Kidney (tissue), 22 donors: ENCODE measurements at places on chromosomes 16 and 17. TPM values are rescaled to one million over a fixed set of nuclear protein-coding genes. Genes with fewer than 3 reads are reported as not detected.

KRT9 gene
- total RNA-seq = not detected

HEATR9 gene
- total RNA-seq = 0.16 TPM

GRCh38 chr16:71552698-71553503 is 24.0 kb downstream of the TAT start:
- no peak for DNase-seq
- H3K4me1 ChIP-seq = no peaks in the 10 kb centered on the region
- H3K27me3 ChIP-seq = no peaks in the 10 kb centered on the region
- no peaks in the 10 kb centered on the region for H3K36me3 ChIP-seq
- no peak overlapping the region for H3K4me3 ChIP-seq

RNF222 gene
- not detected for total RNA-seq

TEX19 gene
- total RNA-seq = not detected

- H3K27me3 ChIP-seq = no peaks in the 10 kb centered on the region
- no peak overlapping the region for H3K27ac ChIP-seq
- DNase-seq = peak; percentile 58
Measured at GRCh38 chr17:78394209-78394608, 15.8 kb downstream of the PGS1 start.

DNA sequence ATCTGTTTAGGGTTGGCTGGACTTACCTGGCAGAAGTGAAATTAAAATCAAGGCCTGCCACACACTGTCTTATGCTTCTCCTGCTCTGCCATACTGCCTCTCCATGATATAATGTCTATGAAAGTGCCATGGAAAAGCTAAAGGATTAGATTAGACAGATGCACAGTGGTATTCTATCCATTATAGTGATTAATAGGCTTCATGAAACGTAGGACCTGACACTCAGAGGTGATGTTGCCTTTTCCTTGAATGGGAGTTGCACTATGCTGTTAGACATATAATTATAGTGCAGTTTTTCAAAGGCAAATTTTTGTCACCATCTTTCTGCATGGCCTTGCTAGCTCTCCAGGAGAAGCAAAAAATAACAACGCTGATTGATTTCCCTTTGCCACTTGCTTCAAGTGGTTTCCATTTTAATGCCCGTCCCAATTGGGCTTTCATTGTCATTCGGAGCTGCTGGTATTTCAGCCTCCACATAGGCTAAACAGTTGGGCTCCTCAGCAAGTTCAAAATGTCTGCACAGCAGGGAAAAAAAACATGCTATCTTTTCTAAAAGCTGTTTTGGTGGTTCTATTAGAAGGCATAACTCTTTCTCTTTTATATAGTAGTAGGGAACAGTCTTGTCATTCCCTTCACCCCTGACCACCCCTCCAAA is 502.8 kb upstream of the GOT2 start:
- no peaks in the 10 kb centered on the region for H3K27me3 ChIP-seq
- no peak overlapping the region for H3K27ac ChIP-seq

- H3K36me3 ChIP-seq = no peaks in the 10 kb centered on the region
- H3K27me3 ChIP-seq = no peaks in the 10 kb centered on the region
- no peak overlapping the region for H3K4me3 ChIP-seq
- H3K4me1 ChIP-seq = no peaks in the 10 kb centered on the region
- no peak overlapping the region for H3K27ac ChIP-seq
Measured at GRCh38 chr16:47395733-47396498, 64.9 kb downstream of the ITFG1 start.

HOXB5 gene
- 27.0 TPM for total RNA-seq

ERI2 gene
- total RNA-seq = 14.3 TPM

DNAH9 gene
- total RNA-seq = 6.9 TPM

DNA sequence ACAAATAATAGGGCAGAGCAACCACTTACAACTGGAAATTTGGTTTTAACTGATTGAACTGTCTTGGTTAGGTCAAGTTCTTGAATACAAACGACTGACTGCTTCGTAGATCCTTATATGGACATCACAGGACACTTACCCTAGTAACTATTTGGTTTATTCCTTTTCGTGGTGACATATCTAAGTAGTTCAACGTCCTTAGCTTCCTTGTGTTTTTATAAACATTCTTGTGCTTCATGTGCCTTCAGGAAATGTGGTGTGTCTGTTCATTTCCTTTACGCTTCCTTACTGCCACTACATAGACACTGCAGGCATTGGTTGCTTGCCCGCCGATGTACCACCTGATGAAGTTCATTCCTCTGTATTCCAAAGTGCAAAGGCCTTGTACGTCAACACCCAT is 59.3 kb downstream of the USP10 start:
- H3K4me3 ChIP-seq = no peak overlapping the region
- peaks cover 8% of the 10 kb centered on the region for H3K4me1 ChIP-seq
- DNase-seq = no peak
- no peak overlapping the region for H3K27ac ChIP-seq

KIF18B gene
- total RNA-seq = 0.44 TPM

- no peaks in the 10 kb centered on the region for H3K36me3 ChIP-seq
- no peaks in the 10 kb centered on the region for H3K27me3 ChIP-seq
- H3K4me3 ChIP-seq = no peak overlapping the region
Measured at GRCh38 chr17:77611791-77612502, 346.6 kb upstream of the TNRC6C start.

UQCRC2 gene
- total RNA-seq = 199 TPM

DNA sequence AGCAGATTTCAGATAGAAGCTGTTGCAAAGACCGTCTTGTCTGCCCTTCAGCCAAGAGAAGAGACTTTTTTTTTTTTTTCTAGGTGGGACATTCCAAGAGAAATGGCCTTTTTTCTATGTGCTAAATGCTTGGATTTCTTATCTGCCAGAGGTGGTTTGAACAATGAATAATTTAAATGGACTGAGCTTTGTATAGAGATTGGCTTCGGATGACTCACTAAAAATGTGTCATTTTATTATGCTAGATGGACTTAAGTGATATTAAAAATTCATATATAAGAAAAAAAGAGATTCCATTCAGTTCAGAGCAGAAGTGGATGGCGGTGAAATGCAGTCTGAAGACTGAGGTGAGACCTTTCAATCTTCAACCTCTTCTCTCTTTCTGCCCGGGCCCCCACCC is 58.4 kb downstream of the MEAK7 start:
- no peak for DNase-seq
- H3K27me3 ChIP-seq = no peaks in the 10 kb centered on the region
- no peaks in the 10 kb centered on the region for H3K36me3 ChIP-seq
- no peak overlapping the region for H3K27ac ChIP-seq
- no peak overlapping the region for H3K4me3 ChIP-seq
- no peaks in the 10 kb centered on the region for H3K4me1 ChIP-seq

ESRP2 gene
- 32.9 TPM for total RNA-seq

GRCh38 chr16:86016201-86016965 is 117.4 kb downstream of the IRF8 start:
- H3K4me1 ChIP-seq = no peaks in the 10 kb centered on the region
- no peaks in the 10 kb centered on the region for H3K36me3 ChIP-seq
- H3K4me3 ChIP-seq = no peak overlapping the region
- no peaks in the 10 kb centered on the region for H3K27me3 ChIP-seq

GRCh38 chr16:88768071-88768783 is 16.8 kb downstream of the PIEZO1 start:
- H3K27ac ChIP-seq = peak overlapping the region; percentile 67
- no peaks in the 10 kb centered on the region for H3K27me3 ChIP-seq
- no peaks in the 10 kb centered on the region for H3K36me3 ChIP-seq
- peaks cover 36% of the 10 kb centered on the region for H3K4me1 ChIP-seq

GRCh38 chr16:81928975-81929374 is 82.3 kb downstream of the SDR42E1 start:
- no peak for DNase-seq
- H3K27me3 ChIP-seq = no peaks in the 10 kb centered on the region
- H3K4me3 ChIP-seq = no peak overlapping the region
- no peaks in the 10 kb centered on the region for H3K36me3 ChIP-seq
- H3K27ac ChIP-seq = no peak overlapping the region

- H3K27me3 ChIP-seq = no peaks in the 10 kb centered on the region
- H3K36me3 ChIP-seq = no peaks in the 10 kb centered on the region
- H3K4me3 ChIP-seq = no peak overlapping the region
- DNase-seq = no peak
- no peaks in the 10 kb centered on the region for H3K4me1 ChIP-seq
Measured at GRCh38 chr17:56309897-56310296, 156.6 kb downstream of the ANKFN1 start.

DNA sequence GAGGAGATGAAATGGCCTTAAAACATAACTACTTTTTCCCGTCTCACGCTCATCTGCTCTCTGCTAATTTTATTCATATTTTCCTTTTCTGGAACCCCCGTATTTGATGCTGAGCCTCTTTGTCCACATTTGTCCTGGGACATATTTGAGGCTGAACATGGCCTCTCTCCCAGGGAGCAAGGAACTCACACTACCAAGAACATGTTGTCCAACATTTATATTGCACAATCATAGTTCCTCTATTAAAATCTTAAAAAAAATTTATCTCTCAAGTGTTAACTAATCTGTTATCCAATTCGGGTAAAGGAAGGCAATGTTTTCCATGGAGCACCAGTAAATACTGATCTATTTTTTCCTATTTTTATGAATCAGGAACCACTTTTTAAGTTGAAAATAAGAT is 60.2 kb downstream of the CMC2 start:
- H3K4me3 ChIP-seq = no peak overlapping the region
- no peaks in the 10 kb centered on the region for H3K4me1 ChIP-seq
- no peak for DNase-seq
- H3K27me3 ChIP-seq = no peaks in the 10 kb centered on the region
- H3K36me3 ChIP-seq = no peaks in the 10 kb centered on the region

DNA sequence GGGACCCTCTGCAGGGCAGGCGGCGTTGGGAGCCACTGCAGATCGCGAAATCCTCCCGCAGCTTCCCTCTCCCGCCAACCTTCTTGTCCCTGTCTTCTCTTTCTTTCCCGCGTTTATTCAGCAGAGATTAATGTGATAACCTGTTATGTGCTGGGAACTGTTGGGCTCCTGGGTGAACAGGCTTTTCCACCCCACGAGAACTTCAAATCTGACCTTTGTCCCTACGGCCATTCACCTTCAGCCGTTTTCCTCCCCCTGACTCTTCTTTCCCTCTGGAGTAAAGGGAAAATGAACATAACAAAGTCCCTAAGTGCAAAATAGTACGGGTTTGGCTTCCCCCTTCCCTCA is 15.2 kb upstream of the KPNA2 start:
- DNase-seq = no peak
- H3K36me3 ChIP-seq = no peaks in the 10 kb centered on the region
- peaks cover 6% of the 10 kb centered on the region for H3K4me1 ChIP-seq
- peak overlapping the region; percentile 45 for H3K27ac ChIP-seq
- H3K4me3 ChIP-seq = peak overlapping the region; percentile 66
- no peaks in the 10 kb centered on the region for H3K27me3 ChIP-seq

HMOX2 gene
- 56.4 TPM for total RNA-seq

CLEC18A gene
- 0.85 TPM for total RNA-seq

DPEP3 gene
- total RNA-seq = 0.19 TPM

- no peaks in the 10 kb centered on the region for H3K36me3 ChIP-seq
- DNase-seq = no peak
- no peak overlapping the region for H3K27ac ChIP-seq
- H3K27me3 ChIP-seq = no peaks in the 10 kb centered on the region
Measured at GRCh38 chr17:72334205-72334604, 213.4 kb downstream of the SOX9 start.

RIPOR1 gene
- 116 TPM for total RNA-seq

CHMP1A gene
- 96.1 TPM for total RNA-seq

SCN4A gene
- 3.4 TPM for total RNA-seq

CTRB2 gene
- total RNA-seq = not detected

DNA sequence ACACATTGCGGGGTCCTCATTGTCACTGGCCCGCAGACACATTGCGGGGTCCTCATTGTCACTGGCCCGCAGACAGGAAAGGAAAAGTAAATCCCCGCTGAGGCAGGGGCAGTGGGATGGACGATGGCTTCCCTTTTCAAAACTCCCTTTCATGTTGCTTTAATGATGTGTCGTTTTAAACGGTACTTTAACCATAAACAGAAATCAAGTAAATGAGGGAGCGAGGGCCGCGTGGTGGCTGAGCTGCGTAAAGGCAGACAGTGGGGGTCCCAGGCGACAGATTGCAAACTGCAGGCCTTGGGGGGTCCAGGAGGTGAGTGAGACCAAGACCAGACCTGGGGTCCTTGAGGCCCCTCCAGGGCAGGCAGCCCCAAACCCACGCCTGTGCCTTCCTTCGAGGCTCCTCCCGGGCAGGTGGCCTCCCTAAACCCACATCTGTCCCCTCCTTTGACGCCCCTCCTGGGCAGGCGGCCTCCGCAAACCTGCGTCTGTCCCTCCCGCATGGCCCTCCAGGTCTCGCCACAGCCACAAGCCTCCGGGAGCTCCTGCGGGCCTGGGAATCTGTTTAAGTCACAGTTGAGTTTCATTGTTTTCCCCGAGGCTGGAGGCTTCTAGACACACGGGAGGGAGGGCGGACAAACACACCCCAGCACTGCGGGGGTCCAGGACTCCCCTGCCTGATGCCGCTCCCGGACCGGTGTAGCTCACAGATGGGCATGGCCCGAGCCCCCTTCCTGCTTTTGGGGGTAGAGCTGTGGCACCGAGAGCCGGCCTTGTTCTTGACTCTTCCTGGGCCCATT is 7.3 kb downstream of the PIEZO1 start:
- H3K4me1 ChIP-seq = peaks cover 11% of the 10 kb centered on the region
- H3K36me3 ChIP-seq = no peaks in the 10 kb centered on the region
- no peak overlapping the region for H3K4me3 ChIP-seq
- no peak for DNase-seq
- H3K27me3 ChIP-seq = no peaks in the 10 kb centered on the region
- no peak overlapping the region for H3K27ac ChIP-seq

DNA sequence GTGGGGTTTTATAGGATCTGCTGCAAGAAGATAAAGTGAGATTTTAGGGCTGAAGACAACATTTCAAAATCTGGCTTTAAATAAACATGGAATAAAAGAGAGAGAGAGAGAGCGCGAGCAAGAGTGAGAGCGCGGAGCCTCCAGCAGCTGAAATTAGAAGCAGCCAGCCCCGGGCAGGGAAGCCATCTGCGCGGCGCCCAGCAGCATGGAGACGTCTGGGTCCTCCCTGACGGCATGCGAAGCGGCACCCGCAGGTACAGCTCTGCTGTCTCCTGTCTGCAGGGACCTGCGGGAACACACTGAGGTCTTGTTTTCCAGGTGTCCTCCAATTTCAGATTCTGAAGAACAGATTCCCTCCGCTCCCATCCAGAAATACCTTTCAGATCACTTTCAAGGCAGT is 7.9 kb upstream of the BAIAP2 start:
- no peaks in the 10 kb centered on the region for H3K36me3 ChIP-seq
- H3K4me3 ChIP-seq = peak overlapping the region; percentile 32
- DNase-seq = peak; percentile 49
- no peaks in the 10 kb centered on the region for H3K27me3 ChIP-seq
- H3K27ac ChIP-seq = no peak overlapping the region

ADAMTS18 gene
- total RNA-seq = 0.60 TPM

SULT1A2 gene
- 1.1 TPM for total RNA-seq
